ENCODE measurements at places on chromosomes 7 and 10.

DNA sequence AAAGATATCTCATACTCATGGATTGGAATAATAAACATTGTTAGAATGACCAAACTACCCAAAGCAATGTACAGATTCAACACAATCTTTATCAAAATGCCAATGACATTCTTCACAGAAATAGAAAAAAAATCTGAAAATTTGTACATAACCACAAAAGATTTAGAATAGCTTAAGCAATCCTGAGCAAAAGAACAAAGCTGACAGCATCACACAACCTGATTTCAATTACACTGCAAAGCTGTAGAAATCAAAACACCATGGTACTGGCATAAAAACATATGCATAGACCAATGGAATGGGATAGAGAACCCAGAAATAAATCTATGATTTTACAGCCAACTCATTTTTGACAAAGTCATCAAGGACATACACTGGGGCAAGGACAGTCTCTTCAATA is 130.0 kb upstream of the TMEM72 start:
- no peak for DNase-seq

DNA sequence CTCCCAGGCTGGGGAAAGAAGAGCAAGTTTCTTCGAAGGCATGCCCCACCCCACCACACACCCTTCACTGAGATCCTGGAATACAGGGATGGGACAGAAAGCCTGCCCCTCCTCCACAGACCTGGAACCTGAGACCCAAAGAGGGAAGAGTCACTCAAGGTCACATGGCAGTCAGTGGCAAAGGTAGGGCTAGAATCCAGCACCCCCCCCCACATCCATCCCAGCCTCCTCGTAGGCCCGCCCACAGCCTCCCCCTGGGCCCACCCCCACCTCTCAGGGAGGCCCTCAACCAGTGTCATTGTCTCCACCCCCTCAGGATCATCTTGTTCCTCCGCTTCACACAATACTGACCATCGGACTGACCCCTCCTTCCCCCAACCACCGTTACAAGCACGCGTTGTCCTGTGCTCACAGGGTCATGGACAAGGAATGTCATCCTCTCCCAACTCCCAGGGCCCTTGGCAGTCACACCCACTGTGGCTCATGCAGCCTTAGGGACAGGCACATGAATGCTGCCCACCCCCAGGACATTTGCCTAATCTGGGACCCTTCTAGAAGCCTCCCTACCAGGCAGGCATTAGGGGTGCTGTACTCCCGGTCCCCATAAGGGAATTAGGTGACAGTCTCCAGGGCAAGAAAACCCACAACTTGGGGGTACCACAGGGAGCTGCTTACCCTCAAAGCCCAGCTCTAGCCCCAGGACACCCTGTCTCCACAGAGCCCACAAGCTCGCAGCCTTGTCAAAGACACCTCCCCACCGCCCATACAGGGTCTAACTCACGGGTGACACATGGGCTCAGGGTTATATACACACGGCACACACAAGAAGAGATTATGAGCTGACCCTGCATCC is 1.4 kb downstream of the KCNH2 start:
- DNase-seq: no peak

- no peak for DNase-seq
Observed at GRCh38 chr7:28329661-28330363, 82.5 kb upstream of the CREB5 start.

- no peak for DNase-seq
Observed at GRCh38 chr7:93944673-93945072, 23.1 kb downstream of the GNG11 start.

GRCh38 chr10:20202337-20202736 is 386.1 kb downstream of the PLXDC2 start:
- DNase-seq: no peak

DNA sequence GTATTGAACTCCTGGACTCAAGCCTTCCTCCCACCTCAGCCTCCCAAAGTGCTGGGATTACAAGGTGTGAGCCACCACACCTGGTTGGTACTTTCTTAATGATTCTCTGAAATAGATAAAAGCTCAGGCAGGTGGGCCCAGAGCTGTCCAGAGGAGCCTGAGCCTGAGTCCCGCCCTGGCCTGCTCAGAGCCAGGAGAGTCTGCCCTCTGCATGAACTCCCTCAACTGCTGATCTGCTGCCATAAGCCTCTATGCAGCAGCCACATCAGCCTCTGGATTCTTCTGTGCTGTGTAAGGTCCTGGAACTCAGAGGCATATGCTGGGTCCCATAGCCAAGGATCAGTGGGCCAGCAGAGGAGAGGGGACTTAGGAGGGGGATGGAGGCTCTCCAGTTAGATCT is 23.1 kb upstream of the DDIT4 start:
- DNase-seq: no peak

DNA sequence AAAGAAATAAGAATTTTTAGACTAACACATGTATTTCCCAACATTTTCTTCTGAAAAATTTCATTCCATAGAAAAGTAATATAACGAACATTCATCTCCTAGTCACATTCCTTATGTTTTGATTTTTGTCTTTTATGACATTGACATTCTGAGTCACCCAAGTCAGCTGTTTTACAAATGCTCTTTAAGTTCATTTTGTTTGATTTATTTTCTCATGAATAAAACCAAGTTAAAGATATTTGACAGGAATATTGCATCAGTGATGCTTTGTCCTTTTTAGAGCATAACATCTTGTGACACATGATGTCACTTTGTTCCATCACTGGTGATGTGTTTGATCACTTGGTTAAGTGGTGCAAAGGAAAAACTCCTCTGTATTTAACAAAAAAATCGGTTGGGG is 48.4 kb downstream of the HGF start:
- DNase-seq: no peak

- DNase-seq: no peak
Observed at GRCh38 chr10:9244864-9245263, 1190.4 kb downstream of the GATA3 start.

GRCh38 chr7:80253653-80254052 is 119.0 kb downstream of the GNAI1 start:
- DNase-seq: no peak

DNA sequence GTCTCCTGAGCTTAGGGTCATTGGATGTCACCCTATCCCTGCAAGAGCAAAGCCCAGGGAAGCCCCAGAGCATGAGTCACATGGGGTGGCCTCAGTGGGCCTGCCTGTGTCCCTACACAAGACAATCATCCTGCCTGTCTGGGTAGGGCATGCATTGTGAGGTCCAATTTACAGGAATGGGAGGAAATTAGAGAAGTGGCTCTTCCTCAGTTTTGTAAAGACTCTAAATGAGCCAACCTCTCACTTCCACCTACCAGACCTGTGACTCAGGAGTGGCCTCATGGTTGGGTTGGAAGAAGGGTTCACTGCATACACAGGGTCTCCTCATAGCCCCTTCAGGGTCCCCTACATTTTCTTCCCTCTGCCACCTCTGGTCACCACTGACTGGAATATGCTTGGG is 43.6 kb upstream of the SMNDC1 start:
- no peak for DNase-seq

DNA sequence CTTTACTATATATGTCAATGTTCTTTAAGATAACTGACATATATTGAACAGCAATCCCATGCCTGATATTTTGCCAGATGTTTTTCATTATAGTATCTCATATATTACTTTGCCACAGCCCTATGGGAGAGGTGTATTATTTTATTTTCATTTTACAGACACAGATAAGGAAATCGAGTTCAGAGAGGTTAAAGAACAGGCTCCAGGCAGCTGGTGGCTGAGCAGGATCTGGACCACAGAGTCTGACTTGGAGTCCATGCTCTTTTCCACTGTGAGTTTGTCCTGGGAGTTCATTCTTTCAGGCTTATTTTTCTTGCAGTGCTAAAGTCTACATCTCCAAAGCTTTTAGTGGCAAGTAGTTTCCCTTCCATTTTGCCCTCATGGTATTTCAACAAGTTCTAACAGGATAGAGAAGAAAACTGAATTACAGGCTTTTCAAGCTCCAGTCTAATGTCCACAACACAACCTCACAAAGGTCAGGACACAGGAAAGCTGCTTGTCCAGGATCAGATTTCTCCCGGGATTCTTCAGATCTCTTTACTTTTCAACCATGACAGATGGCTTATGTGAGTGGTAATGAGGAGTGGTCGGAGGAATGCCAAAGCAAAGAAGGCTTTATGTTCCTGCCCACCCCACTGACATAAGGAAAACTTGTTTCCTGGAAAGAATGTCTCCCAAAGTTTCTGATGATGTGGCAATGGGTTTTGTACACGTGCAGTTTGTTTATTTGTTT is 13.1 kb upstream of the SLC35B4 start:
- DNase-seq: no peak

GRCh38 chr10:45008524-45009161 is 7.9 kb downstream of the ZNF22 start:
- DNase-seq: no peak

DNA sequence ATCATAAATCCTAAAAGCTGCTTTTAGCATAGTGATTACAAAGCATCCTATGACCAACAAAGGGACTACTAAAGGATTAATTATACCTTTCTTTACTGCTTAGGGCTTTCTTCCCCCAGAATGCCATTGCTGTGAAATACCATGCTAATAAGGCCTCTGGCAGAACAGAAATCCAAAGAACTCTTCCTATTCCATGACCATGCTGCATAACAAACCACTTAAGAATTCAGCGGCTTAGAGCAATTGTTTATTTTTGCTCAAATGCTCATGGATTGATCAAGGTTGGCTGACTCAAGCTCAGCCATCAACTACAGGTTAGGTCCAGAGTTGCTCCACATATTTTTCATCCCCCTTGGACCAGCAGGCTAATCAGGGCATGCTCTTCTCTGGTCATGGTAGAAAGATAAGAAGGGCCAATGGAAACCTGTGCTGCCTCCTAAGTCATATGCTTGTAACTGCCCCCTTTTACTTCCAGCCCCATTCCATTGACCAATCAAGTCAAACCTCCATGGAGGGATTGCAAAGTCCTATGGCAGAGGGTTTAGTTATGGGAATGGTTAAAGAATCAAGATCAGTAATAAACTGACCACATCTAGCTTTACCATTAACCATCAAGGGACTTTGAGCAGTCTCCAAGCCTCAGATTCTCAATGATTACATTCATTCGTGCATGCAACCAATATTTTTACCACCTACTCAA is 244.4 kb upstream of the FZD1 start:
- DNase-seq: no peak

- DNase-seq: no peak
Observed at GRCh38 chr10:102211615-102212299, 14.3 kb upstream of the ELOVL3 start.

GRCh38 chr10:61283066-61283465 is 170.1 kb downstream of the TMEM26 start:
- no peak for DNase-seq

DNA sequence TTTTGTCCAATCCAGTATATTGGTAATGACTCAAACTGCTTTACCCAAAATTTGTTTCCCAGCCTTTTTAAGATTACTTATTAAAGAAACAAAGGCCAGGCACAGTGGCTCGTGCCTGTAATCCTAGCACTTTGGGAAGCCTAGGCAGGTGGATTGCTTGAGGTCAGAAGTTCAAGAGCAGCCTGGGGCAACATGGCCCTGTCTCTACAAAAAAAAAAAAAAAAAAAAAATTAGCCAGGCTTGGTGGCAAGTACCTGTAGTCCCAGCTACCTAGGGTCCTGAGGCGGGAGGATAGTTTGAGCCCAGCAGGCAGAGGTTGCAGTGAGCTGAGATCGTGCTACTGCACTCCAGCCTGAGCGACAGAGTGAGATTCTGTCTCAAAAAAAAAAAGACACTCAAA is 7.0 kb upstream of the ARHGAP12 start:
- DNase-seq: no peak
